DND-41 (cell line): ENCODE measurements at places on chromosomes 5 and 9.
A peak's percentile ranks its signal among the peaks of the same experiment; 100 is the strongest.

DNA sequence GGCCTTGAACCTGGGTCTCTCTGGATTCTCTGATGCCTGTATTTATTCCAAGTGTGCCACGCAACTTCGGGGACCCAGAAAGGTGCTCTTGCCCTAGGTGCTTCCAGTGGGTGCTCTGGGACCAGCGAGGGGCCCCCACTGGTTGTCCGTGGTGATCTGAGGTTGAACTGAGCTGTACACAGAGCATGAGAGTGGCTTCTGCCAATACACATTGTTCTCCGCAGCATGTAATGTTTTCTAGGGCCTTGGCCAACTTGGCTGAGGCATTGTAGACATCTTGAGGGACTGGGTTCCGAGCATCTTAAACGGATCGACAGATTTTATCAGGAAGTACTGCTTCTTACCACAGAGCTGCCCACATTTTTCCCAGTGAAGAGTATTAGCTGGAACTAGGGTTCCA, 117.9 kb downstream of the MTX3 start:
- DNase-seq, result no peak

DNA sequence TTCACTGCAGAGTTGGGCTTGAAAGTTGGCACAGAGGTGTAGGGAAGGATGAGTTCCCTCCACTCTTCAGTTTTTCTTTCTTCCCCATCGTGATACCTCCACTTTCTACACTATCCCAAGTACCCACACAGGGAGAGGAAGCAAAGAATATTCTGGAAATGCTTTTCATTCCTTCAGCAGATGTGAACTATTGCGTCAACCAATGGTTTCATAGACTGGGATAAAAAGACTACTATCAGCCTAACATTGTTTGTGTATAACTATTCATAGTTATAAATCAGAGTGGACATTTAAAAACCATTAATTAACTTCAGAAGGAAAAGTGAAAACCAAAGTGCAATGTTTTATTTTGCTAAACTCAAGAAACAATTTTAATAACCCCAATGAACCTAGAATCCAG, 63.6 kb upstream of the MAMDC2 start:
- no peak for DNase-seq

GRCh38 chr9:3969590-3970260, 330.1 kb downstream of the GLIS3 start:
- DNase-seq, result no peak

- DNase-seq, result no peak
These were observed 39.2 kb downstream of the IRF1 start for GRCh38 chr5:132451387-132451786.

DNA sequence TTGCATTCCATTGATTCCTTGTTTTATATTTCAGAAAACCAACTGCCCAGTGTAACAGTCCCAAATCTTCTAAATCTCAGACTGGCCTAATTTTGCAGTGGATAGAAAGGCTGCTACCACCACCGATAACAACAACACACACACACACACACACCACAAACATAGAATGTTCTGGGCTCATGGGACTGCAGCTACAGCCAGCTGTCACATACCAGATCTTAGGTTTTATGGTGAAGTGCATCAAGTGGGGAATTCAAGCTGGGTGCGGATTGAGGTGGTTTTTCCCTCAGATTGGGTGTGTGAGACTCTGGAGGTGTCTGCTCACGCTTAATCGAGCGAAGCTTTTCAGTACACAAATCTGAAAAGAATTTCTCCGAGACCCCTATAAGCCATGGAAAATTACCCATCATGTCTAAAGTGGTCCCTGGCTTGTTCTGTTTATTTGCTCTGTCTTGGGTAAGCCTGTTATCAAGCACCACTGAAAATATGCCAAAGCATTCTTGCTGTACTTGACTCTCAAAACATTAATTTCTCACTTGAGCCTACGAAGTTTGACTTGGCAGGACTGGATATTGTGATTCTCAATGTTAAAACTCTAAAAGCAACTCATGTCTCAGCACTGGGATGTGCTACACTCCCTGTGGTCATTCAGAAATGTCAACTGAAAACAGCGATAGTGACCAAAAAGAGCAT, 71.1 kb downstream of the ALDH7A1 start:
- no peak for DNase-seq

DNA sequence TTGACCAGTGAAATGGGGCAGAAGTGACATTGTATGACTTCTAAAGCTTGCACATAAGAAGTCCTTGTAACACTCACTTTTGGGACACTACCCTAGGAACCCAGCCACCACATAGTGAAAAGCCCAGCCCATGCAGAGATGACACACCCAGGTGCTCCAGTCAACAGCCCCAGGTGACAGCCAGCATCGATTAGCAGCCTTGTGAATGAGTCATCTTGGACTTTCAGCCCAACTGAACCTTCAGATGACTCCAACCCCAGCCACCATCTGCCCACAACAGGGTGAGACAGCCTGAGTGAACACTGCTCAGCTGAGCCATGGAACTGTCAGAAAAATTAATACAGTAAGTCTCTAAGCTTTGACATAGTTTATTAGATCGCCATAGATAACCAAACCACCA, 458.6 kb downstream of the ZSWIM6 start:
- no peak for DNase-seq

GRCh38 chr9:84189904-84190303, 150.7 kb downstream of the SLC28A3 start:
- DNase-seq, result no peak

- DNase-seq, result no peak
These were observed 58.8 kb upstream of the RAD23B start for GRCh38 chr9:107224252-107224651.

DNA sequence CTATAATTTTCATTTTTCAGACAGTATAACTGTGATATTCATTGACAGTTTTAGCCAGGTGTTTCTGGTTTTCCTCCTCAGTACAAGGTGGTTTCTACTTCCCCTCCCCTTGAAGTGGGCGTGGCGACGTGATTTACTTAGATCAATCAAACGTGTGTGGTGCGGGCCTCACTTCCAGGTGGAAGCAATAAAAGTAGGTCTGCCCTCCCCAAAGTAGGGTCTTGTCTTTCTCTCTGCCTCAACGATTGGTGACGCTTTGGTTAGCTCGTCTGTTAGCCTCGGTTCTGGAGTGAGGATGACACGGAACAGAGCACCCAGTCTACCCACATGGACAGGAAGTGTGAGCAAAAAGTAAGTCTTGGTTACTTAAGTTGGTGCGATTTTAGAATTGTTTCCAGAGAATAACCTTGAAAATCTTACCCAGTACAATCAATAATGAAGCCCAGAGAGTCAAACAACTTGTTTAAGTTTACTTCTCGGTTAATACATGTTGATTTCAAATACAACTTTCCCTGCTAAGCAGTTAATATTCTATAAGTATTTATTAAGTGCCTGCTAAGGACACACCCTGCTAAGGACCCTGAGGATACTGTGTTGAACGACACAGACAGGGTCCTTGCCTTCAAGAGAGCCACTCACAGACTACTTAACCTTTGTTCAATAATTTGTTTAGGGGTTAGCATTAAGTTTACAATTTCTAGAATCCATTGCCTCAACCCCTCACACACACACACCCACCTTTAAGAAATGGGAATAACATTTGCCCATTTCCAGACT, 48.4 kb downstream of the COX7C start:
- peak; percentile 8 for DNase-seq

GRCh38 chr9:21443849-21444625, 3.8 kb downstream of the IFNA1 start:
- no peak for DNase-seq

- no peak for DNase-seq
These were observed 26.2 kb upstream of the IQGAP2 start for GRCh38 chr5:76376866-76377230.
